GM13976 (cell line): ENCODE measurements at places on chromosomes 11 and 22.

DNA sequence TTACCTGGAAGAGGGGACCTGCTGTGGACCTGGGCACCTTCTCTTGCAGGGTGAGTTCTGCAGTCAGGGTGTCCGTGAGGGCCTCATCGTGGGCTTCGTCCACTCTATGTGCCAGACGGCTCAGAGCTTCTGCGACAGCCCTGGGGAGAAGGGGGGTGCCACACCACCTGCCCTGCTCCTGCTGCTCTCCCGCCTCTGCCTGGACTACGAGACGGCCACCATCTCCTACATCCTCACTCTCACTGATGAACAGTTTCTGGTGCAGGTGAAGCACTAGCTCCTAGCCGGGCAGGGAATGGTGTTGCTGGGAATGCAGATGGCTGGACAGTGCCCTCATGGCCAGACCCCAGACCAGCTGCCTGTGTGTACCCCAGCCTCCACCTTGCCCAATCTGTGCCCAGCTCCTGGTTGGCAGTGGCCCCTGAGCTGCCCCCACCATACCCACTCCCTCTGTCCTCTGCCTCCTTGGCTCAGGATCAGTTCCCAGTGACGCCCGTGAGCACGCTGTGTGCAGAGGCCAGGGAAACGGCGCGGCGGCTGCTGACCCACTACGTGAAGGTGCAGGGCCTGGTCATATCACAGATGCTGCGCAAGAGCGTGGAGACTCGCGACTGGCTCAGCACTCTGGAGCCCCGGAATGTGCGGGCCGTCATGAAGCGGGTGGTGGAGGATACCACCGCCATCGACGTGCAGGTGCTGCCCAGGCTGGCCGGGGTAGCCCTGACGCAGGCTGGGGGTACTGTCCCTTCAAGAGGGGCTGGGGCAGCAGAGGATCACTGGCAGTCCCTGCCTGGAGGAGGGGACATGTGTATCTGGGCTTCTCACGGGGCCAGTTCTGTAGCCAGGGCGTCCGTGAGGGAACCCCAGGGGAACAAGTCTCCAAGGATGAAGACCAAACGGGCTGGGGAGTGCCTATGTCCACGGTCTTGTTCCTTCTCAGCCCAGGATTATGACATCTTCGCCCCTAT, 2.2 kb upstream of the TM7SF2 start:
- DNase-seq = peak; percentile 35

DNA sequence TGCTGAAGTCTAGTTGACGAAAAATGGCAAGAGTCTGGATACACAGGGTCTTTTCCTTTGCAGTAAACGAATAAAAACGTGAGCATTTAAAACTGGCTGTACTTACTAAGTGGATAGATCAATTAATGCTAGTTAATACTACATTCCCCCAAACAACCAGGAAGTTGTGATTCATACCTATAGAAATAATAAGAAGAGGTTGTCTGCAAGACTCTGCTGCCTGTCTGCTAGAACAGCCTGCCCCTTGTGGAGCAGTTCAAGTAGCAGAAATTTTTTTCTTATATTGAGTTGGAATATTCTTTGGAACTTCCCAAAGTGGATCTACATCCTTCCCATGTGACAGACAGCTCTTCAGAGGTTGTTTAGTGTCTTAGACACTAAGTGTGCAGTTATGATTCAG, 86.8 kb downstream of the TEAD1 start:
- no peak for DNase-seq

DNA sequence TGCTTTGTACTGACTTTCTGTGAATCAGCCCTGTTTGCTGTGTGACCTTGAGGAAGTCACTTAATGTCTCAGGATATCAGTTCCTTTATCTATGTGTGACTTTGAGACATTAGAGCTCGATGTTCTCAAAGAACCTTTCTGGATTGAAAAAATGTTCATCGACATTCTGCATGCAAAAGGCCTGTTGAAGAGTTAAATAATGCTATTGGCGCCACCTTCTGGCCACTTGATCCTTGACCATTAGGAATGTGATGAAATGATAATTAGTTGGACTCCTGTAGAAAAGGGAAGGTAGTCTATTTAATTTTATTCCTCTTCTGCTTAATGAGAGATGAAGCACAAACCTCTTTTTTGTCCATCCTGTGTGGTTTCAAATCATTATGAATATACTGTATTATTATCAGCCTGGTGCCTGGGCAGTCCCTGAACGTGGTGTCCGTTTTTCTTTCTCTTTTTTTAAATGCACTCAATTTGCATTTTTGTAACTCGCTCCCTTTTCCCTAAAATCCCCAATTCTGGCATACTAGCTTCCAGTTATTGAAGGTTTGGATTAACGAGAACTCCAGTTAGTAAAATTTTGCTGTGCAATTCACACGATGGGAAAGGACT, 20.7 kb downstream of the ELF5 start:
- peak; percentile 66 for DNase-seq

GRCh38 chr11:134124660-134125451, 56.0 kb downstream of the JAM3 start:
- no peak for DNase-seq

DNA sequence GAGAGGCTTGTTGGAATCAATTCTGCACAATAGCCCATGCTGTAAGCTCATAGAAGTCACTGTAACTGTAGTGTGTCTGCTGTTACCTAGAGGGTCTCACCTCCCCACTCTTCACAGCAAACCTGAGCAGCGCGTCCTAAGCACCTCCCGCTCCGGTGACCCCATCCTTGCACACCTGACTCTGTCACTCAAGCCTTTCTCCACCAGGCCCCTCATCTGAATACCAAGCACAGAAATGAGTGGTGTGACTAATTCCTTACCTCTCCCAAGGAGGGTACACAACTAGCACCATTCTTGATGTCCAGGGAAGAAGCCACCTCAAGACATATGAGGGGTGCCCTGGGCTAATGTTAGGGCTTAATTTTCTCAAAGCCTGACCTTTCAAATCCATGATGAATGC, 13.3 kb downstream of the SERPIND1 start:
- DNase-seq = no peak

DNA sequence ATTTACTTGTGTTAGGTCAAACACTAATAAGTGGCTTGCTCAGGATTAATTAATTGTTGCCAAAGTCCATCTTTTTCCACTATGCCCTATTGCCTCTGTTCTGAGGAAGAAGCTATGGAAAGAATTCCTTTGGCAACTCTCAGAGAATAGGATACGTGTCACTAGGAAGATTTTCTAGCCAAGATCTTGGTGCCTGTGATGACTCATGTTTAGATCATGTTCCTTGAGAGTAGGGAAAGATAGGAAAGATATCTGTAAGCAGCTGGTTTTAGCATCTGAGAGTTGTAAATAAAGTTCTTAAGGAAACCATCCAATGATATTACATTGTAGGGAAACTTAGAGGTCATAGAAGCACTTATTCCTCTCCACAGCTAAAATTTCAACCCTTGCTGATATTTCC, 15.7 kb downstream of the SLN start:
- DNase-seq = no peak

- DNase-seq = no peak
These were observed 593.7 kb upstream of the LUZP2 start for GRCh38 chr11:23903044-23903704.

DNA sequence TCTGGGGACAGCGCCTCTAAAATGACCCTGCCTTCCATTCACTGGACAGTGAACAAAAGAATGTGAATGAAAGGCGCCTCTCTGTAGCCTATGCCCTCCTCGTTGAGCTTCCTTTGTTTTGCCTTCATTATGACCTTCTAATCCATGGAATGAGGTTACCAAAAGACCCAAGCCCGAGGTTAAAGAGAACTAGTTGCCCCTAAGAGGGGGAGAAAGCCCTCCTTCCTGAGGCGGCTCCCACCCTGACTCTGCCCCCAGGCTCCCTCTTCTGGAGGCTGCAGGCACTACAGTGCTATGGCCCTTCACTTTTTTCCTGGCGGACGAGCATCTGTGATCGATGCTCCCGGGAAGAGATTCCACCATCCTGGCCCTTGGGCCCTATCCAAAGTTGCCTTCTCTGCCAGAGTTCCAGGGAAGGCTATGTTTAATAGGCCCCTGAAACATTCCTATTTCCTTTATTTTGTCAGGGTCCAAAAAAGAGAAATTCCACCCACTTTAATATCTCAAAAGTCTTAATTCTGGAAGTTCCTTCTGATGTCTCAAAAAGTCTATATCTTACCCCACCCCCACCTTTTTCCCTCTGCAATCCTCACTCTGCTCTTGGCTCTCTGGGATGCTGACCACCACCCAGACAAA, 147.3 kb downstream of the FEZ1 start:
- DNase-seq = peak; percentile 79

DNA sequence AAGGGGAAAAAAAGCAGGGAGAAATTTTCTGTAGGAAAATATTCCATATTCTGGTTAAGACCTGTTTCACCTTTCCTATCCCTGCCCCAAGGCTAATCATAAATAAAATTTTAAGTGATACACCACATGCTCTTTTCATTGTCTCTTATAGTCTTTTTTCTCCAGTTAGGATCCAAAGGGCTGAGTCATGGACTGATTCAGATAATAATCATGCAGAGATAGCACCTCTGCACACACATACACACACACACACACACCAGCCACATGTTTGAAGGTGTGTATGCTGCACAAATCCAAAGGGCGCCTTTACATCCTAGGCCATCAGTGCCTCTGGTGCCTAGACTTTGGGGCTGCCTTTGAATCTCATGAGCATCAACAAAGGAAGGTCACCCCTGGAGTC, 35.5 kb upstream of the CWF19L2 start:
- DNase-seq = no peak

- no peak for DNase-seq
These were observed 1112.0 kb upstream of the CCDC90B start for GRCh38 chr11:84398017-84398626.

GRCh38 chr22:36246718-36247117, 6.2 kb upstream of the APOL1 start:
- DNase-seq = no peak

GRCh38 chr11:5534046-5534445, 14.3 kb downstream of the OR52H1 start:
- no peak for DNase-seq

DNA sequence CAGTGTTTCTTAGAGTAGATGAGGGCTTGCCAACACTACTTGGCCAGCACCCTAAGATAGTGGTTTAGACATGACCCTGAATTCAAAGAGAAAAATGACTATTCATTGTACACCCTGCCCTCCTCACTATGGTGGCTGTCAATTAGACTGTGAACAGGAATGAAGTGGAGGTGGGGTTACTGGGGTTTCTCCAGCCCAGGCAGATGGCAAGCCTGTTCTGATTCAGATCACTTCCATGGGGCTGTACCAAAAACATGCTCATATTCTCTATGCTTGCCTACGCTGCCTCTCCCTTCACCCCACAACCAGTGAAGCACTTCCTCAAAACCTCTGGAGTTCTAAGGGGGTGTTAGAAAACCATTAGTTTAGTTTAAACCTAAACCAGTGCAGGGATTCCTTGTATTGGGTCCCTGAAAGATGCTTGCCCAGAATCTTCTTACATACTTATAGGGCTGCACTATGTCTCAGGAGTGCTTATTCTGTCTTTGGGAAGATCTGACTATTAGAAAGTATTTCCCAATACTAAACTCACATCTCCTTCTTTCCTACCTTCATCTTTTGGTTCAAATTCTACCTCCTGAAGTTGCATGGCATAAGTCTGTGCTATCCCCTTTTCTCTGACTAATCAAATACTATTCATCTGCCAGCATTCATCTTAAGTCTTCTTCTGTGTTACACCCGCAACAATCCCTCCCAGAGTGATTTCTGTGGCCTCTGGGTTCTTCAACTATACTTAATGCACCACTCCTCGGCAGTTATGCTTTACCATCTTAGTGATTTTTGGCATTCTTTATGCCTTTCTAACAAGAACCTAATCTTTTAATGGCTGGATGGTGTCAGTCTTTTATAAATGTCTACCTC, 71.8 kb downstream of the ATG16L2 start:
- no peak for DNase-seq

DNA sequence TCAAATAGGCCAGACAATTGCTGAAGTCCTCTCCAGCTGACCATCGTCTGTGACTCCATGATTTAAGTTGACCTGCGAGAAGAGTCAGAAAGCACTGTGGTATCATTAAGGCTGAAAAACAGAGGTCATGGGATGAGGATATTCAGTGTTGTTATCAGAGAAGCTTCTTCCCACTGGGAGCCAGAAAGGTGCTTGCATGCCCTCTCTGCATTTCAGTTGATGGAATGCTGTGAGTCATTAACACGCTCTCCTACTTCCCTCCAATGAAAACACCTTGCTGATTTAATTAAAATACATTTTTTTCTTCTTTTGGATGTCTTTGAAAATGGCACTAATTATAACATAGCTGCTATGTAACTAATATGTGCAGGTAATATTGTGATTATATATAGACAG, 667.0 kb downstream of the NTM start:
- DNase-seq = no peak

DNA sequence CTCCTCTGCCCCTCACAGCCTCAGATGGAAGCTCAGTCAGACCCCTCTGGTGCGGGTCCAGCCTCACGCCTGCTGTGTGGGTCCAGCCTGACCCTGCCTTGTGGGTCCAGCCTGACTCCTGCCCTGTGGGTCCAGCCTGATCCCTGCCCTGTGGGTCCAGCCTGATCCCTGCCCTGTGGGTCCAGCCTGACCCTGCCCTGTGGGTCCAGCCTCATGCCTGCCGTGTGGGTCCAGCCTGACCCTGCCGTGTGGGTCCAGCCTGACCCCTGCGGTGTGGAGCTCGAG, 445.3 kb downstream of the BRD1 start:
- DNase-seq = no peak

- no peak for DNase-seq
These were observed 45.8 kb upstream of the CLDN5 start for GRCh38 chr22:19569976-19570375.

DNA sequence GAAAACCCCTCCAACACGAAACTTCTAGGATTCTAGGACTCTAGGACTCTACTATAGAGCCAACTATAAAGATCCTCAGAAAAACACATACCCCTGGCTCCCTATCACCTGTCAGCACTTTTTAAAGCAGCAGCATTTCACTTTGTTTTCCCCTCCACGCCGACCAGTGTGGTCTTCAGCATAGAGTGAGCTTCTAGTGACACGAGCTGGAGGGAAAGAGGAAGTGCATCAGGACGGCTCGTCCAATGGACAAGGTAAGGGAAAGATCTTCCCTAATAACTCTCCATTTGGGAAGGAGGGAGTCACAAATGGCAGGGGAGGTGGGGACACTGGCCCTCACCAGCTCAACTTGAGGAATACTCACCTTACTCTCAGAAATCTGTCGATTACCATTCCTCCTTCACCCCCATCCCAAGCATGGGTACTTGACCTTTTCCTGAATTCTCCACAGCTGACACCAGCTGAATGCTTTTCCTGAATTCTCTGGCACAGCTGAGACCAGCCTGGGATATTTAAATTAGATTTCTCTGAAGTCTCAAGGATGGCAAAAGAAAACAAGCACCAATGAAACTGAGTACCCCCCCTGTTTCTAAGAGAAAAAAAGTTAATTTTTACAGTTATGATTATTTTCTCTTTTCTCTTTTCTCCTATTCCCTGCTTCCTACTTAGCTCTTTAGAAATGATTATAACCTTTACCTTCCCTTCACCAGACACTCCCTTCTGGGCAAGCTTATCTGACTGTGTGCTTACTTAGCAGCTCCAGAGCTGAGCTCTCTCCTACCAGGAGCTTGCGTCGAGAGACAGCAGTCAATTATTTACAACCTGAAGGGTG, 33.3 kb upstream of the NNMT start:
- DNase-seq = no peak

GRCh38 chr11:57776577-57777210, 15.1 kb downstream of the CTNND1 start:
- DNase-seq = no peak
